Right ventricle myocardium superior (tissue), 1 donor: ENCODE measurements at places on chromosomes 16 and 17. TPM values are rescaled to one million over a fixed set of nuclear protein-coding genes. Genes with fewer than 3 reads are reported as not detected.

Gene TBC1D3
- total RNA-seq = not detected

Gene NHLRC4
- total RNA-seq = 0.38 TPM

Gene EEF2KMT
- 4.8 TPM for total RNA-seq

Gene TIMP2
- total RNA-seq = 114 TPM

Gene CCL3
- total RNA-seq = 0.27 TPM

Gene RNU2-1
- total RNA-seq = 9,490 TPM

Gene P2RX5
- total RNA-seq = 13.0 TPM

Gene FOXL1
- total RNA-seq = 0.75 TPM

Gene TNRC6A
- 35.6 TPM for total RNA-seq

Gene IL34
- total RNA-seq = 1.6 TPM

Gene SLC6A2
- not detected for total RNA-seq

Gene ST3GAL2
- 19.6 TPM for total RNA-seq

Gene TEKT3
- 0.43 TPM for total RNA-seq

Gene MT1A
- 2.3 TPM for total RNA-seq

Gene ATAD5
- 0.38 TPM for total RNA-seq

Gene TSPAN10
- 0.24 TPM for total RNA-seq

Gene RDM1
- total RNA-seq = not detected

Gene AHSP
- total RNA-seq = not detected

Gene ABAT
- 3.4 TPM for total RNA-seq

Gene MT1M
- 5.4 TPM for total RNA-seq

Gene ASGR1
- total RNA-seq = 0.19 TPM

Gene FBXW10
- 0.24 TPM for total RNA-seq

Gene TNP2
- not detected for total RNA-seq

Gene GINS3
- 5.6 TPM for total RNA-seq

Gene CDH1
- not detected for total RNA-seq

Gene BAHCC1
- total RNA-seq = 8.0 TPM

Gene CD300H
- total RNA-seq = not detected

Gene HEATR9
- not detected for total RNA-seq

Gene SCIMP
- total RNA-seq = 1.00 TPM

Gene CALB2
- 0.30 TPM for total RNA-seq

Gene TEX14
- 0.13 TPM for total RNA-seq

Gene NLK
- 20.2 TPM for total RNA-seq

Gene TNRC6C
- 17.8 TPM for total RNA-seq

Gene PHF23
- 19.4 TPM for total RNA-seq

Gene ZNF207
- total RNA-seq = 54.4 TPM

Gene SLC22A31
- total RNA-seq = not detected

Gene TM4SF5
- not detected for total RNA-seq

Gene ERI2
- 10.0 TPM for total RNA-seq

Gene SEZ6L2
- 0.70 TPM for total RNA-seq

Gene SLFN14
- total RNA-seq = not detected

Gene KLHL10
- not detected for total RNA-seq

Gene SPN
- total RNA-seq = 0.91 TPM

Gene NXPH3
- 3.7 TPM for total RNA-seq

Gene MPO
- 0.05 TPM for total RNA-seq

Gene PSMD3
- total RNA-seq = 88.0 TPM

Gene PTX4
- 0.16 TPM for total RNA-seq

Gene ACBD4
- 8.0 TPM for total RNA-seq

Gene PMP22
- total RNA-seq = 183 TPM

Gene CA5A
- total RNA-seq = not detected

Gene PNMT
- total RNA-seq = 7.1 TPM

Gene WSCD1
- 11.2 TPM for total RNA-seq

Gene CD300C
- total RNA-seq = 1.00 TPM

Gene PLXDC1
- 14.1 TPM for total RNA-seq

Gene RND2
- total RNA-seq = 0.65 TPM
